ENCODE measurements at places on chromosomes 12 and 14. TPM values are rescaled to one million over a fixed set of nuclear protein-coding genes. Genes with fewer than 3 reads are reported as not detected.
A peak's percentile ranks its signal among the peaks of the same experiment; 100 is the strongest.

Gene SLC25A21
- total RNA-seq, result 1.6 TPM

Gene FGF23
- total RNA-seq, result 19.5 TPM

GRCh38 chr12:129772501-129773493 is 131.0 kb downstream of the TMEM132D start:
- ATAC-seq, result peak; percentile 87

- no peak for ATAC-seq
Measured at GRCh38 chr12:92156704-92157395, 11.2 kb upstream of the BTG1 start.

GRCh38 chr12:56160193-56160763 is 2.1 kb downstream of the MYL6 start:
- no peak for ATAC-seq

DNA sequence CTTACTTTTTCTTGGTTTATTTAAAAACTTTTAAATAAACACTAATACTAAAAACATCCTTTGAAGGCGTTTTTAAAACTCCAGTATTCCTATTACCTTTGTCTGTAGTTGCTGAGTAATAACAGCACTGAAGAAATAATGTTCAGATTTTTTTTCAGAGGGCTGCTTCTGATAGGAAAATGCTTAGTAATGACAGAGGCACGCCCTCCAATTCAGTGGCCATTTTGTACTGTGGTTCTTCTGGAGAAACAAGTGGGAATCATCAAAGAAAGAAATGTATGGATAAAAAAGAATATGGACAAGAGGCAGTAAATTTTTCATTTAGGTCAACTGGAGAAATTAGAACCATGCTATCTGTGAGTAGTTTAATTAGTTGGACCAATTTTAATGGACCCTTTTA is 13.6 kb downstream of the VEZT start:
- no peak for ATAC-seq

DNA sequence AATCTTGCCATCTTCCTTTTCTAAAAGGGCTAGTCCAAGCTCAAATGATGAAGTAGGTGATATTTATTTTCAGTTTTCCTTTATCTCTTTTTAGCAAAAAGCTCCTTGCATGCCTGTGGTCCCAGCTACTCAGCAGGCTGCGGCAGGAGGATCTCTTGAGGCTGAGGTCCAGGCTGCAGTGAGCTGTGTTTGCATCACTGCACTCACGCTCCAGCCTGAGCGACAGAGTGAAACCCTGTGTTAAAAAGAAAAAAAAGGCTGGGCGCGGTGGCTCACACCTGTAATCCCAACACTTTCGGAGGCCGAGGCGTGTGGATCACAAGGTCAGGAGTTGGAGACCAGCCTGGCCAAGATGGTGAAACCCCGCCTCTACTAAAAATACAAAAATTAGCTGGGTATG is 5.0 kb downstream of the TMEM116 start:
- ATAC-seq, result no peak

DNA sequence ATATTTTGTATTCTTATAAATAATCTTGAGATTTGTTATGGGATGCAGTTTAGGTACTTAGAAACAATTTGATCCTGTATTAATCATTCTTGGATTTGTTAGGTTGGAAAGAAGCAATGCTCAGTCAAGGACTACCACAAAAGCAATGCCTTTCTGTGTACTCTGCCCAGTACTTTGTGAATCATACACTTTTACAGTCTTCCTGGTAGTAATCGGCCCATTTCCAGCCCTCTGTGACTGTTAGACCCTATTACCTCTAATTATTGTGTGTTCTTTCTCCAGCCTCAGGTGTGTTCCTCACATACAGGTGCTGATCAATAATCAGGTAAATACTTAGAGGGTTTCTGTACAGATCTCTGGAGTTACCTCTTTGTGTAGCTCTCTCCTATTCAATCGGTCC is 609.0 kb downstream of the KCNH5 start:
- no peak for ATAC-seq

DNA sequence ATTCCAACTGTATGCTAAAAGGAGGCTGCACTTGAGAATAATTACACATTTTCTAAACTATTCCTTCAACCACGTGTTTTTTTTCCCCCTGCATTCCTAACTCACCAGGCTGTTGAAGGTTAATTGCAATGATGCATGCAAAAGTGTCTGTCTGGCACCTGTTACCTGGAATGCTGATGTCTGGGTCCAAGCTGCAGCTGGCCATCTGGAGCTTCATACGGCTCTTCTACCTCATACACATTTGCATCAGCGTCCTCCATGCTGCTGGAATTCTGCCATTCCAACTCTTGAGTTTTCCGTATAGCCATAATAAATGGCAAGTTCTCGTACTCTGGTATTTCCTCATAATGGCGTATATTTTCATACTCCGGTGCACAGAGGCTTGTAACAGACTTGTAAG is 8.6 kb downstream of the FGD6 start:
- no peak for ATAC-seq

- ATAC-seq, result no peak
Measured at GRCh38 chr12:563787-564298, 99.4 kb downstream of the NINJ2 start.

DNA sequence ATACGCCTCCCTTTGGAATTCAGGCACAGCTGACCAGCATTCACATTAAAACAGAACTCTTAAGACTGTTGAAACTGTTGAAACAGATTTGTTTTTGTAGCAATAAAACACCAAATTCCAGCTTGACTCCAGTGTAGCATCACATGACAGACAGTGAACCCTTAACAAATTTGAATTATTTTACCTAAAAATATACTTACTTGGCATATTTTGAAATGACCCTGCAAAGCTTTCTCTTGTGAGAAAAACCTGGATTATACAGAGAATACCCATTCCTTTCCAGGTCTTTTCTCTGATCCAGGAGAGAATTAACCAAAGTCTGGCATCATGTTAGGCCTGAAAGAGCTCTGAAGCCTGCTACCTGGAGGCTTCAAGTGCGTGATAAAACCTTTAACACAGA is 410.3 kb downstream of the FOXG1 start:
- no peak for ATAC-seq

GRCh38 chr14:75442642-75443041 is 14.8 kb downstream of the JDP2 start:
- no peak for ATAC-seq

DNA sequence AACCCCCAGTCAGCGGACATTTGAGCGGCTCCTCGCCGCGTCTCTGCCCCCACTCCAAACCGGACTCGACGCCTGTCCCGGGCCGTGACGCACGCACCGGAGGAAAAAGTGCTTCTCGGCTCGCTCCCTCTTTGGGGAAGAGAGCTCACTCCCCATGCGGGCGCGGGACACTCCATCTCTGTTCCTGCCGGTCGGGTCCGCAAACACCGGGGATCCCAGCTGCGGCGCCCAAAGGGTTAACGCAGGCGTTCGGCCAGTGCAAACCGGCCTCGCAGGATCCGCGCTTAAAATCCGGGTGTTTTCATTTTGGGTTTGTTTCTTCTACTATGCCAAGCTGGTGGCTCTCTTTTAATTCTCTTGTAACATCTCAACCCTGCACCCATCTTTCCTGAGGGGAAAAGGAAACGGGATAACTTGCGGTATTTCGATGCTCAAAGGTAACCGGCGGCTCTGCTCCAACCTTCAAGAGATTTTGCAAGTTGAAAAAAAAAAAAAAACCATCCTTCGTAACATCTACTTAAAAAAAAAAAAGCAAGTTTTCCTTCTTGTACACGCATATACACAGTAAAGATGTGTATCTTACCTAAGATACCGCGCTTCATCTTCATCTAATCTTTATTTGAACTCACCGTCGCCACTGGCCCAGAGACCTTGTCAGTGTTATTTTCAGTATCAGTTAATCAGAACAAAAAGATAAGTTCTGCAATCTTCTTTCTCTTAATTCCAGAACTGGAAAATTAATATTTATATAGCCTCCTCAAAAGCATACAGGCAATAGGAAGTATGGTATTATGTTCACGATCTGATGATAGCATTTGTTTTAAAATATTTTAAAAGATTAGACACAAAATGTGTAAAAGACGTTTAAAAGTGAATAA is 1.6 kb upstream of the ATP2B1 start:
- ATAC-seq, result no peak

Gene AMHR2
- 2.4 TPM for total RNA-seq

Gene METTL3
- 57.5 TPM for total RNA-seq

Data from motor neuron (in vitro differentiated cells).